GM10248 (cell line): ENCODE measurements at places on chromosomes 7 and 10.

DNA sequence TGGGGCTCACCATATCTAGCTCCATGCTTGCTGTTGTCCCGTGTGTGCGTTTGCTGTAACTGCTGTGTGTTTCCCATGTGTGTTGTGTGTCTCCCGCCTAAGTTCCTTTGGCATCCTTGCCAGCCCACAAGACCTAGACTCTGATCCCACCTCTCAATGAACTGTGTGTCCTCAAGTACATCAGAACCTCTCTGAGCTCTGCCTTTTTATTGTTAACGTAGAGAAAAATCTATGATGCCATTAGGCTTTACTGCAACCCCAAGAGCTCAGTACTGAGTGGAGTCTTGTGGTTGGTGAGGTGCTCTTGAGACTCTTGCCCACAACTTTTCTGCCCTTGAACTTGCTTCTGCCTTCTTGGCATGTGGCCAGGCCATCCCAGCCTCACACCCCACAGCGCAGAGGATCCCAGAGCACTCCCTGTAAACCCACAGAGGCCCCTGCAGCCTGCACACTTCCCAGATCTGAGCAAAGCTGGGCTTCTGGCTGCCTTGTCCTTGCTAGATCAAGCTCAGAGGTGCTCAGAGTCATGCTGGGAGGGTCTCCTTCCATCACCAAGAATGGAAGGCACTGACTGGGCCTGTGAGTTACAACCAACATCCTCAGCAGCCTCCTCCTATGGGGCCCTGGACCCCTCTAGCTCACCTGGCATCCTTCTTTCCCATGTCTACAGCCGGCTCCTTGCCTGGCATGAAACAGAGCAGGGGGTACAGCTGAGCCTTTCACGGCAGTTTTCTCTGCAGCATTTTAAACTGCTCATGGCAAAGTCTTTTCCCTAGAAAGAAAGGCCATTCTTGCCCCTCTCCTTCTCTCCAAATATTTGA, 643.4 kb downstream of the ACTR3B start:
- no peak for DNase-seq

DNA sequence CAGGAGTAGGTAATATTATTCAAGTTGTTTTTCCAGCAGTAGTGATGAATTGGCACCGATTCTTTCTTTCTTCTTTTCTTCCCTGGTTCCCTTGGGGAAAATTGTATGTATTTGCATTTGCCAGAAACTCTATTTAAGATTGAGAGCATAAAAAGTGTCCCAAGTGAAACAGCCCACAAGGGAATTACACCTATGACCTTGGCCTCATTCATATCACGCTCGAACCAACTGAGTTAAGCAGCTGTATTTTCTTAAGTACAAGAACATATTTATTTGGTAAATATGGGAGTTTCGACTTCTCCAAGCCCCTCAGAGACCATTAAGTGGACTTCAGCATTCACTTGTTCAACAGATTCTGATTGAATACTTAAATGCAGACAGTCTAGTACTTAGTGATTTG, 54.1 kb upstream of the MET start:
- DNase-seq = no peak

DNA sequence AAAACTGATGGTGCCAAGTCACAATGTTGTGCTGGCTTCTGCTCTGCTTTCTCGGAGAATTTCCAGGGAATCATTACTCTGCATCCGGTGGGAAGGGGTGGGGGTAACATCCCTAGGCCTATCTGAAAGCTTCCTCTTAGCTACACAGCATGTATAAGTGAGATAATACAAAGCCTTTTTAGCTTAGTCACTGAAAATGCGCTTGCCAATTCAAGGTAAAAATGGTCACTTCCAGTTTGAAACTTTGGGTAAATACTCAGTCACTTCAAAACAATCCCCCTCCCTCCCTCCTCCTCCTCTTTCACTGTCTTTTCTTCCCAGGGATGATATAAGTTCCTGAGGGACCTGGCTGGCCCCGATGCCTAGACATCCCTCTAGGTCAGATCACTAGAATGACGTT, 57.3 kb upstream of the APBB1IP start:
- no peak for DNase-seq

DNA sequence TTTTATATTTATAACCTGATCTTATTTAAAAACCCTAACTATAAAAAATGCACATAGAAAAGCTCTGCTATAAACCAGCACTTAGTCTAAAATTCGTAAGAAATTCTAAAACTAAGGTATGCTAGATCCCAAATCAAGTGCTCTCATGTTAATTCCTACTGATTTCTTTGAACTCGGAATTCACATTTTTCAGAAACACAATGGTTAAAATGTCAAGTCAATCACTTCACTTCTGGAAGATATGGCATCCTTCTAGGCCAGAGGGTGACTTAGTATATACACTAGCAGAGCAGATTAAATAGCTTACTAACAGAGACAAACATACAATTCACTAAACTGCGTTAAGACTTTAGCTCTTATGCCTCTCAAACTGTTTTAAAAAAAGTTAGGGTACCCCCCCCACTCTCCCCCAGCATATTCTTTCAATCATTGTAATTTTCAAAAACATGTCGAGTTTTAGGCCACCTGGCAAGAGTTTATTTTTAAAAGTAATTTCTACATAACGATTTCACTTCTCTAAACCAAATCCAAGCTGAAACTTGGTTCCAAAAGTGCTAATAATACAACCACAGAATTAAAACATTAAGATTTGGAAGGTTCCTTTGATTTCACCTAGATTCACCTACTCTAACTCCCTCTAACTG, 129.4 kb downstream of the NRBF2 start:
- no peak for DNase-seq

GRCh38 chr7:108037741-108038140, 34.8 kb upstream of the LAMB1 start:
- DNase-seq = no peak

- DNase-seq = peak; percentile 60
Observed at GRCh38 chr10:93993782-93994437, at the start of gene PLCE1. TSS of gene PLCE1 (plus strand) at chr10:93993931. CDS start at chr10:94031047, 37,116 bp downstream.

DNA sequence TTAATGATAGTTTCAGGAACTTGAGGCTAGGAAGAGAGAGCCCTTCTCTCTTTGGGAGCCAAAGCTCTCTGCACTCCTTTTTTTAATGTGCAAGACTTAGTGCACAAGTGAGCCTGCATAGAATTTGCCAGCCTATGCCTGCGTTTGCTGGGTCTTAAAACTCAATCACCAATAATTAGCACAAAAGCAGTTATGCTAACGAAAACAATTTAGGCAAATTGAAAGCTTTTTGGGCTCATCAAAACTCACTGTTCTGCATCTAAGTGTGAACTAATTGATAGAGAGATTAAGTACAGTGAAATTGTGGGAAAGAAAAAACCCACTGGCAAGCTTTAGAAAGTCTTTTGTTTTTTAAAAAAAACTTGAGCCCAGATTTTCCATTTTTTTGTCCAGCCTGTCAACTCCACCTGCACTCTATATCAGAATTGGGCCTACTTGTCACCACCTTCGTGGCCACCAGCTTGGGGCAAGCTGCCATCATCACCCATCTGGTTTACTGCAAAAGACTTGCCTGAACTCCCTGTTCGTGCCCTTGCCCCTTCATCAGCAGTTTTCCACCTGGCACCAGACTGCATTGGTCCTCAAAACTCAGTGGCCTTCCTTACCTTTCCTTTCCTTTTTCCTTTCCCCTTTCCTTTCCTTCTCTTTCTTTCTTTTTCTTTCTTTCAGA, 37.8 kb downstream of the CRHR2 start:
- DNase-seq = no peak

DNA sequence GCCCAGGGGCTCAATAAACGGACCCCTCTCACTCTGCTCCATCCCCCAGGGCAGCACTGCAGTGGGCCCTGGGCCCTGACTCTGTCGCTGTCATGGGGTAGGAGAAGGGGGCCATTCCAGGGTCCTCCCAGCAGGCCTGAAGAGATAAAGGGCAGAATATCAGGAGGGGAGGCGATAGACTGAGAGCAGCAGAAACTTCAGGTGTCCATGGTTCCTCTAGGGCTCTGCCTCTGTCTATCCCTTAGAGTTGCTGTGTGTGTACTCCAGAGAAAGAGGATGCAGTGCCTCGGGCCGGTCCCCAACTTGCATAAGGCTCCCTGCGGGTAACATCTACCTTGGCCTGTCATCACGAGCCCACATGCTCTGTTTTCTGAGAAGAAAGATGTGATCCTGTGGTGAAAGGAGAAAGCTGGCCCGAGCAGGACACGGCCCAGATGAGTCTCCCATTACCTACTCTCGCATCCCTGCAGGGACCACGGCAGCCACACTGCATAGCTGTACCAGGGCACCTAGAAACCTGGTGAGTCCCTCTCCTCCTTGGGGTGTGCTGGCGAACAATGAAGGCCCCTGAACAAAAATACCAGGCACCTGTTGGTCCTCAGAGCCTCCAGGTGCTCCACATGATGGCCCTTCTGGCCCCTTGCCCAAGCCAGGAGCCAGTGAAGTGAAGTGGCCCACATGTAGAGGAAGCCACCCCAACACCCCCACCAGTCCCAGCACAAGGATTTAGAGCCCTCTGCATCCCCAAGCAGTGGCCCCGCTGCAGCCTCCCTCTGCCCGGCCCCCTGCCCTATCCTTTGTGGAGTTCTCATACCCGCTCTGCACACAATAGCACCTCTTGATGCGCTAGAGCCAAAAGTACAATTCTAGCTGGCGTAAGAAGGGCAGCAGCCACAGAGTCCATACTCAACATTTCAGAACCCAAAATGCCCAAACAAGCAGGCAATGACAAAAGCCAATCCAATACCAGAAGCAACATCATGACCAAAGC, 106.8 kb downstream of the ARHGAP22 start:
- no peak for DNase-seq

DNA sequence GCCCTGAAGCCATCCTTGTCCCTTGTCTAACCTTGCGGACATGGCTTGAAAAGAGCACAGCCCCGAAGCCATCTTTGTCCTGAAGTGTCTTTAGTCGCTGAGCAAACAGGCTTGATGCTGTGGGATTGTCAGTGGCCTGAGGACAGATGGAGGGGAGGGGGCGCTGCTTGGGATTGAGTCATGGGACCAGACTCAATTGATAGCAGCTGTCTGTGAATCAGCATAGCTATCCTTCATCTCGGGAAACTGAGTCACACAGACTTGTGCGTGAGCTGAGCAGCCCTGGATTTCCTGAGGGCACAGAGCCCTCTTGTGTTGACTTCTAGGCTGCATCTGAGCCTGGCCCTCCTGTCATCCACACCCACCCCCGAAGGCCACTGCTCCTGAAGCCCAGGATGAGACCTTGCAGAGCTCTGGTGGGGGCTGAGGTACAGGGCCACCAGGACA, 14.4 kb downstream of the MYO1G start:
- DNase-seq = no peak

- no peak for DNase-seq
Observed at GRCh38 chr10:84945791-84946190, 617.4 kb downstream of the CCSER2 start.

DNA sequence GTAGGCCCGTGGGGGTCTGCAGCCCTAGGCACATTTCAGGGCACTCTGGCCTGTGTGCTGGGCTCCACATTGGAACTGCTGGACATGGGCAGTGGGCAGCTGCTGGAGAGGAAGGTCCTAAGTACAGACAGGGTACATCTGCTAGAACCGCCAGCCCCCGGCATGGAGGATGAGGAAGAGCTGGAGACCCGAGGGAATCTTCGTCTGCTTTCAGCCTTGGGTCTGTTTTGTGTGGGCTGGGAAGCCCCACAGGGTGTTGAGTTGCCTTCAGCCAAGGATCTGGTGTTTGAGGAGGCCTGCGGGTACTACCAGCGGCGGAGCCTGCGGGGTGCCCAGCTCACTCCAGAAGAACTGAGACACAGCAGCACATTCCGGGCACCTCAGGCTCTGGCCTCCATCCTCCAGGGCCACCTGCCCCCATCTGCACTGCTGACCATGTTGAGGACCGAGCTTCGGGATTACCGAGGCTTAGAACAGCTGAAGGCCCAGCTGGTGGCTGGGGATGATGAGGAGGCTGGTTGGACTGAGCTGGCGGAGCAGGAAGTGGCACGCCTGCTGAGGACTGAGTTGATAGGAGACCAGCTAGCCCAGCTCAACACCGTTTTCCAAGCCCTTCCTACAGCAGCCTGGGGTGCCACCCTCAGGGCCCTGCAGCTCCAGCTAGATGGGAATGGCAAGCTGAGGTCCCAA, 1.4 kb downstream of the HPS6 start:
- no peak for DNase-seq

GRCh38 chr7:28700096-28700495, 258.0 kb downstream of the TRIL start:
- DNase-seq = no peak
